Activated CD8-positive, alpha-beta T cell treated with anti-CD3 and anti-CD28 coated beads, Interleukin-2, amount 10 ng/mL, durations not matched to agents 7 days and 5 days (primary cell): ENCODE measurements at places on chromosomes 13 and 19. TPM values are rescaled to one million over a fixed set of nuclear protein-coding genes. Genes with fewer than 3 reads are reported as not detected.

- H3K4me1 ChIP-seq: no peaks in the 10 kb centered on the region
- H3K27me3 ChIP-seq: peaks cover 11% of the 10 kb centered on the region
- no peaks in the 10 kb centered on the region for H3K36me3 ChIP-seq
- no peak overlapping the region for H3K27ac ChIP-seq
Observed at GRCh38 chr13:25447396-25447795, 75.6 kb downstream of the ATP8A2 start.

Gene KLK4
- not detected for total RNA-seq

Gene GSX1
- total RNA-seq: not detected

GRCh38 chr13:20492641-20493040 is 33.0 kb downstream of the CRYL1 start:
- H3K36me3 ChIP-seq: peaks cover 4% of the 10 kb centered on the region
- peak overlapping the region; percentile 14 for H3K27ac ChIP-seq
- H3K27me3 ChIP-seq: no peaks in the 10 kb centered on the region
- no peak overlapping the region for H3K4me3 ChIP-seq

Gene S1PR2
- total RNA-seq: 3.5 TPM

DNA sequence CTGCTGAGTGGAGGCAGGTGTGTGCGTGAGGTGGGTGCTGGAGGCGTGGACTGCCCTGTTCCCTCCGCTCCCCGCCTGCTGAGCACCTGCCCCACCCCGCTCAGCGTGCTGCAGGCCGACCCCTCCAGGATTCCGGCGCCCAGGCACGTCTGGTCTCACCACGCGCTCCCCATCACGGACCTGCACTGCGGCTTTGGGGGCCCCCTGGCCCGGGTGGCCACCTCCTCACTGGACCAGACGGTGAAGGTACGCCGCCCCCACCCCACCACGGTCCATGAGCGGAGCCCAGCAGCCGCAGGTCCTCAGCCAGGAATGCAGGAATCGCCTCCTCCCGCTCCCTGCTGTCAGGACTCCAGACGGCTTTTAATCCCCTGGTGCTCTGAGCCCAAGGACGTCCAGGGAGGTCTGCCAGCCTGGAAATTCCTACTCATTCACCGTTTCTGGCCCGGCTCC is 6.0 kb downstream of the WDR18 start:
- H3K27ac ChIP-seq: no peak overlapping the region
- DNase-seq: no peak
- no peak overlapping the region for H3K4me3 ChIP-seq
- no peaks in the 10 kb centered on the region for H3K27me3 ChIP-seq
- H3K4me1 ChIP-seq: peaks cover 23% of the 10 kb centered on the region
- H3K36me3 ChIP-seq: peaks cover 20% of the 10 kb centered on the region

DNA sequence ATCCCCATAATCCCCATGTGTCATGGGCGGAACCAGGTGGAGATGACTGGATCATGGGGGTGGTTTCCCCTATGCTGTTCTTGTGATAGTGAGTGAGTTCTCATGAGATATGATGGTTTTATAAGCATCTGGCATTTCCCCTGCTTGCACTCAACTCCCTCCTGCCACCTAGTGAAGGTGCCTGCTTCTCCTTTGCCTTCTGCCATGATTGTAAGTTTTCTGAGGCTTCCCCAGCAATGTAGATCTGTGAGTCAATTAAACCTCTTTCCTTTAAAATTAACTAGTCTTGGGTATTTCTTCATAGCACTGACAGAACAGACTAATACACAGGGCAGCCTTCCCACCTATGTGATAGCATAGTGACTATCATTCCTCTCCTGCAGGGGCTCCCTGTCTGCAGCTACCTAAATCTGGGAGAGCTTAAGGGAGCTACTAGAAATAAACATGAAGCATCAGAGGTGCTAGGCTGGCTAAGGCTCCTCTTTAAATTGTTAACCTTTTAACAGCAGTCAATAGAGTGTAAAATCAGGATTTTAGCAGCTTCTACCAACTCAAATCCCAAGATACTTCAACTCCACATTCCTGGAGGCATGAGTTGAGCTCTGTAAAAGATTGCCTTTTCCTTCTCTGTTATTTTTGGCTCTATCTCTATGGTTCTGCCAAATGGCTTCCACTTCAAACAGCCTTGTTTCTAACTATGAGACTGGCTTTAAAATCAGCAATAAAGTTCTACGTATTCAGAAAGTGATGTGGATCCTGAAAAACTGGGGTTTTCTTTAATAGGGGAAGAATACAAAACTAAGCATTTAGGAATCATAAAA is 112.3 kb downstream of the VWA8 start:
- peaks cover 25% of the 10 kb centered on the region for H3K36me3 ChIP-seq
- H3K27ac ChIP-seq: no peak overlapping the region
- DNase-seq: no peak
- no peaks in the 10 kb centered on the region for H3K27me3 ChIP-seq
- H3K4me1 ChIP-seq: no peaks in the 10 kb centered on the region

GRCh38 chr13:109998684-109999533 is 212.5 kb upstream of the IRS2 start:
- no peaks in the 10 kb centered on the region for H3K27me3 ChIP-seq
- no peak overlapping the region for H3K27ac ChIP-seq
- no peaks in the 10 kb centered on the region for H3K36me3 ChIP-seq

Gene ONECUT3
- total RNA-seq: not detected

- peaks cover 2% of the 10 kb centered on the region for H3K27me3 ChIP-seq
- no peaks in the 10 kb centered on the region for H3K36me3 ChIP-seq
- H3K27ac ChIP-seq: no peak overlapping the region
- DNase-seq: no peak
- no peak overlapping the region for H3K4me3 ChIP-seq
Observed at GRCh38 chr13:29859971-29860370, 9.6 kb upstream of the UBL3 start.

Gene RSPH6A
- 0.68 TPM for total RNA-seq

Gene CGB1
- total RNA-seq: not detected

- H3K4me1 ChIP-seq: peaks cover 6% of the 10 kb centered on the region
- peaks cover 31% of the 10 kb centered on the region for H3K36me3 ChIP-seq
- no peak overlapping the region for H3K4me3 ChIP-seq
- DNase-seq: no peak
- H3K27me3 ChIP-seq: no peaks in the 10 kb centered on the region
- no peak overlapping the region for H3K27ac ChIP-seq
Observed at GRCh38 chr19:40588110-40588854, 11.6 kb downstream of the SHKBP1 start.

DNA sequence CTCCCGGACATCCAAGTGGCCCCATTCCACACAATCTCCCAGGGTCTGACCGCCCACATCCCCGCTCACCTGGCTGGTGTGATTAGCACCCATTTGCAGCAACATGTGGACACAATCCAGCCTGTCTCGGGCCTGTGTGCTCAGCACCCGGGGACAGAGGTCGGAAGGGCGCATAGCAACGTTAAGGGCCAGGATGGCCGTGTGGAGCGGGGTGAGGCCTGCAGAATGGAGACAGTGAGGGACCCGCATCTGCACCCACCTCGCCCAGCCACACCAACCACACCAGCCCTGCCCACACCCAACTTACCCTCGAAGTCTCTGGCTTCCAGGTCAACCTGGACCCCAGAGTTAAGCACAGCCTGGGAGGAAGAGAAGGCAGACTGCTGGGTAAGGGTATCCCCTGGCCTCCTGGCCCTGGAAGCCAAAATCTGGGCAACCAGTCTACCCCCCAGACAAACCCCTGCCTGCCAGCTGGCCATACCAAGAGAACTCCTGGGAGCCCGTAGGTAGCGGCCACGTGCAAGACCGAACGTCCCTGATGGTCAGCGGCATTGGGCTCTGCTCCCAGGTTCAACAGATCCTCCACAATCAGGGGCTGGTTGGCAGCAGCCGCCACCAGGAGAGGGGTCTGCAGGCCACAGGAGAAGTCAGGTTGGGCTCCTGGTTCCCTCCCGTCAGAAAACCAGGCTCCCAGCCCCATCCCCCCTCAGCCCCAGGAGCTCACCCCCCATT is 4.3 kb downstream of the NFKBID start:
- no peak for DNase-seq
- peak overlapping the region; percentile 4 for H3K27ac ChIP-seq
- H3K4me3 ChIP-seq: no peak overlapping the region
- H3K27me3 ChIP-seq: no peaks in the 10 kb centered on the region
- H3K36me3 ChIP-seq: peaks cover 52% of the 10 kb centered on the region

Gene C1QTNF9
- total RNA-seq: not detected
